ENCODE measurements at places on chromosomes 2 and 18. TPM values are rescaled to one million over a fixed set of nuclear protein-coding genes. Genes with fewer than 3 reads are reported as not detected.

DNA sequence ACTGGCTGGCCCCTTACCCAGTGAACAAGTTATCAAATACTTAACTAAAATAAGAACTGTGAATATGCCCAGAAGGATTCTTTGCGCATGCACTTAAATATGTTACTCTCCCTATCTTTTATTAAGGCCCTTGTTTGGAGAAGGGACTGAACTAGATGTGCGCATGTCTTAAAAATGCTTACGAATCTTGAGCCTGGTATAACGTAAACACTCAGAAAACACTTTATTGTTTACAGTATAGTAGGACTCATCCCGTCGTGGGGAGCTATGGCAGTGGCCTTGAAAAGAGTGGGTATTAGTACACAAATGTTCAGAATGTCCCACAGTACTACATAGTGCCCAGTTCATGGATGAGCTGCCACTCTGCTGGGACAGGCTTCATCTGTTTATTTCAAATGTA lies 75.9 kb upstream of the MAP4K3 start:
- DNase-seq, result no peak

DNA sequence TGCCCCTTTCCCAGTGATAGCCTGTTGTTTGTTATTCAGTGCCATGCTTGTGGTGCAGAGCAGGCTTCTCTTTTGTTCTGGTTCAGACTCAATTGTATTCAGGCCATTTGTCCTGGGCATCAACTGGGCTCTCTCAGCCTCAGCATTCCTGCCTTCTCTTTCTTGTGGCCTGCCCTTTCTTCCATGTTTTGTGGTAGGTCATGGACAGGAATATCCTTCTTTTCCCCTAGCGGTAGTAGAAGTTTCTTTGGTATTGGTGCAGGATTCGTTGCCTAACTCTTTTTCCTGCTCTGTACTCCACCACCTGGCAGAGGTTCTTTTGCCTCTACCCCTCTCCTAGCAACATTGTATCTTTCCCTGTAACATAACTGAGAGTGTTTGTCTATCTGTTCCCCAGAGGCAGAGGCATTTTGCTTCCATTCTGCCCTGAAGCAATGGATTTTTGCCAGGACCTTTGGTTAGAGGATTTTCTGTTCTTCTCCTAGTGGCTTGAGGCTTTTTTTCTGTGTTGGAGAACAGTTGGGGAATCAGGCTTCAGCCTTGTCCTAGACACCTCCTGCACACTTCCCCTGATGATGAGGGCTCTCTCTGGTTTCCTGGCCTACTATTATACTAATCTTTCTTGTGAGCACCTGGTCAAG lies 68.5 kb downstream of the NCOA1 start:
- peak; percentile 14 for DNase-seq

GRCh38 chr2:173874894-173875237 lies 90.3 kb downstream of the SP3 start:
- DNase-seq, result no peak

DNA sequence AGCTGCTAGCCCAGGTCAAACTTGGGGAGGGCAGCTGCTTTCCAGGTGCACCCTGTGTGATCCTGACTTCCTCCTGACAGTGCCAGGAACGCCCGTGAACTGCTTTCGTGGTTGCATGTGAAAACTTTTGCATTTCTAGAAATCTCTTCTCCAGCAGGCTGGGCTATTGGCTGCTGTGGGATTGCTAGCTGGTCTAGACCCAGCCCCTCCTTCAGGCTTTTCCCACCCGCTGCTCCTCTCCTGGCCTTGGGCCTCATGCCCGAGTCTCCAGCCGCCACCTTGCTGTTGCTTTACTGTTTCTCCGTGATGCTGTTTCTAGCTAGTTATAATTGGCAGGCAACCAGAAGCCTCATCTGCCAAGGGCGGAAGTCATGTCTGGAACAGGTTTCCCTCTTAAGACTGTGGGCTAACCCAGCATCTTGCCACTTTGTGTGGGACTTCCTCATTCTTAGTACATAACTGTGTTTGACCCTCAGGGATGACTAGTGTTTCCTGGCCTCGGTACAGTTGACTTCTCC lies 27.0 kb upstream of the MGAT4A start:
- peak; percentile 95 for DNase-seq

NMUR1 gene
- not detected for total RNA-seq
